GM12892 (cell line): ENCODE measurements at places on chromosomes 4 and X.

- no peak for DNase-seq
These were observed 2.7 kb downstream of the EPHA5 start for GRCh38 chr4:65667506-65668041.

- no peak for DNase-seq
These were observed 263.1 kb downstream of the PTTG2 start for GRCh38 chr4:38223306-38223705.

DNA sequence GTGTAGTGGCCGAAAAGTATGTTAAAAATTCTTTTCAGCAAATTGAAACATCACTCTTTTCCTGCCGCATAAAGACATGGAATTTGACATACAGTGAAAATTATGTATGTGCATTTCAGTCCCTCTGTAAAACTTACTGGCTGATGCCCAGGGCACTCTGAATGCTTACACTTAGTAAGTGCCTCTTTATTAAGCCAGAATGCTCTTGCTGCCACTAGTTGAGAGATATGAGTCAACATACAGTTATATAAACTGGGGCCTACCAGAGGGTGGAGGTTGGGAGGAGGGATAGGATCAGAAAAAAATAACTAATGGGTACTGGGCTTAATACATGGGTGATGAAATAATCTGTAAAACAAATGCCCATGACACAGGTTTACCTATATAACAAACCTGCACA lies 38.1 kb upstream of the TRPC5 start:
- DNase-seq = no peak

GRCh38 chrX:71616672-71617529 lies 1.4 kb downstream of the CXCR3 start:
- DNase-seq = no peak

DNA sequence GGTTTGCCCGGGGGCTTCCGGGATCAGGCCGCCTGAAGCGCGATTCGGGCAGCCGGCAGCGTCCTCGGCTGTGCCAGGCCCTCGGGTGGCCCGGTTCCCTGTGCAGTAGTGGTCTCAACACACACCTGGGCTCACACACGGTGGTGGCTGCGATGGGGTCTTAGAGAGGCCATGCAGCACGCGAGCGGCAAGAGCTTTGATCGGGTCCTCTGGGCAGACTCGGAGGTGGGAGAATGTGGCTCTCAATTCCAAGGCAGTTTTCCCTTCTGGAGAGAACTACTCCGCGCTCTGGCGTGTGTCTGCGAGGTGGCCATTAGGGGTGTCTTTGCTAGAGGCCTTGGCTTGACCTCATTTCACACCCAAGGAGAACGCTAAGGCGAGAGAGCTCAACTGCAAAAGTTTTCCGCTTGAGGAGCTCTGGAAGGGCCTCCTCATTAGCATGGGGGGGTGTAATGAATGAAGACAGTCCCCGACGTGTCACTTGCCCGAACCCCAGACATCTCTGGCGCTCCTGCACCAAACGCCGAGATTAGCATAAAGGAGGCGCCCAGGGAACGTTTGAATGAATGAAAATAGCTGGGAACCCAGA lies 771 bp upstream of the RBPJ start:
- DNase-seq = peak; percentile 46

DNA sequence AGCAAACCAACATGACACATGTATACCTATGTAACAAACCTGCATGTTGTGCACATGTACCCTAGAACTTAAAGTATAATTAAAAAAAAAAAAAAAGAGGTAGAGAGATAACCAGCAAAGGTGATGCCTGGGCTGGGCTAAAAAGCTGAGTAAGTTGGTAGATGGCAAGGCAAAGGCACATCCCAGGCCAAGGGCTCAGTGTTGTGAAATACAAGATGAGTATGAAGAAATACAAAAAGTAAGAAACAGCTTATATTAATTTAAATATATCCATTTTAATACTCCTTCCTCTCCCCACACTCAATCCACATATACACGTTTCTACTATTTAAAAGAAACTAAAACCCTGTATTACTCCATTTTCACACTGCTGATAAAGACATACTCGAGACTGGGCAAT lies 25.8 kb downstream of the TEC start:
- DNase-seq = no peak

- DNase-seq = no peak
These were observed 427.5 kb downstream of the RPA4 start for GRCh38 chrX:97311066-97311778.

DNA sequence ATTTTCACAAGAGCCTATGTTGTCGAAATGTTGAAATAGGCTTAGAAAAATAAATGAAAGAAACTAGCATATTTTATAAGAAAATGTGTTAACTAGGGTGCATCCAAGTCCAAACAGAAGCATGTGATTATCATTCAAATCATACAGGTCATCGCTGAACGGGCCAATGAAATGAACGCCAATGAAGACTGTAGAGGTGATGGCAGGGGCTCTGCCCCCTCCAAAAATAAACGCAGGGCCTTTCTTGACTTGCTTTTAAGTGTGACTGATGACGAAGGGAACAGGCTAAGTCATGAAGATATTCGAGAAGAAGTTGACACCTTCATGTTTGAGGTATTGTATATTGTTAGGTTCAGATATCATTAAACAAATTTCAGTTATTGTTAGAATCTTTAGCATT lies 9.6 kb downstream of the CYP4V2 start:
- DNase-seq = no peak

- no peak for DNase-seq
These were observed 34.4 kb downstream of the GLRA3 start for GRCh38 chr4:174794543-174795094.

DNA sequence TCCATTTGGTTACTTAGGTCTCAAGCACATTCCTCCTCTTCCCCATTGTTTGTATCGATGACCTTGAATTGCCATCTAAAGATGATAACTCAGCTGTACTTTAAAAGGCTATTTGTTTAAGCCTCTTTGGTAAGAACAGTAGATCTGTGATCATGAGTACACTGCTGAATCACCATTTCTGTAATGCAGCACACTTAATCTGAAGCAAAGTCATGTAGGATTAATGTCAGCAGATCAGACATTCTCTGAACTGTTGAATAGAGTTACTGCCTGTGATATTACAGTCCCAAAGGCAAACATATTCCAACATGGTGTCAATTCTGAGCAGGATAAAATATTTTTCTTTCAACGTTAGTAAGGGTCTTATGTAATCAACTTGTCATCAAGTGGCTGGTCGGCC lies 631.6 kb downstream of the TECRL start:
- no peak for DNase-seq

DNA sequence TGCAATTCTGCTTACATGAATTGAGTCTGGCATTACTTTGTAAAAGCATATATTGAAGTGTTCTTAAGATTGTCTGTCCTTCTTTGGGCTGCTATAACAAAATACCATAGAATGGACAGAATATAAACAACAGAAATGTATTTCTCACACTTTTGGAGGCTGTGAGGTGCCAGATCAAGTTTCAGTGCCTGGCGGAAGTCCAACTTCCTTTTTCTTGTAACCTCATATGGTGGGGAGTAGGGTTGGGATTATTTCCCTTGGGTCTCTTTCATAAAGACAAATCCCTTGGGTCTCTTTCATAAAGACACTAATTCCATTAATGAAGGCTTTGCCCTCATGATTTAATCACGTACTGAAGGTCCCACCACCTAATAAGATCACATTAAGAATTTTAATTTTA lies 199.3 kb upstream of the GRID2 start:
- no peak for DNase-seq
